ENCODE measurements at places on chromosomes 7 and 10. TPM values are rescaled to one million over a fixed set of nuclear protein-coding genes. Genes with fewer than 3 reads are reported as not detected.

Gene PRKCQ
- total RNA-seq, result not detected

Gene SCIN
- total RNA-seq, result 0.63 TPM

Gene OR6B1
- not detected for total RNA-seq

Gene SAMD9L
- total RNA-seq, result 6.2 TPM

Gene MGMT
- total RNA-seq, result 10.0 TPM

Gene TDRD1
- not detected for total RNA-seq

Gene EIF5AL1
- 0.61 TPM for total RNA-seq

Gene BTBD16
- not detected for total RNA-seq

DNA sequence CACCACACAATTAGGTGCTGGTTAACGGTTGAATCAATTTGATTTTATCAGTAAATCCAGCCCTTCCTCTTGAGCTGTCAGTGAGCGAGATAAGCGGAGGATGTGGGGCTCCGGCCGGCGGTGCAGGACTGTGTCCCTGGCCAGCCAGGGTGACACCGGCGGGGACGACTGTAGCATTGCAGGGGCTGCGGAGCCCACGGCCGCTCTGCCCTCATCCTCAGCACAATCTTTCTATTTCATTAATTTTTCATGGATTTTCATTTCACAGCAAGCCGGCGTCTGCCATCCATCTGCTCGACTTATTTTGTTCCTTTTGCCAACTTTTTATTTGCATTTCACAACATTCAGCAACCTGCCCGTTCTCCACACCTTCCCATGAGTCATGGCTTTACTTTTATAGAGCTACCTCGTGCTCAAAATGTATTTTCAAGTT lies 4.7 kb downstream of the ADARB2 start:
- no peak for DNase-seq

DNA sequence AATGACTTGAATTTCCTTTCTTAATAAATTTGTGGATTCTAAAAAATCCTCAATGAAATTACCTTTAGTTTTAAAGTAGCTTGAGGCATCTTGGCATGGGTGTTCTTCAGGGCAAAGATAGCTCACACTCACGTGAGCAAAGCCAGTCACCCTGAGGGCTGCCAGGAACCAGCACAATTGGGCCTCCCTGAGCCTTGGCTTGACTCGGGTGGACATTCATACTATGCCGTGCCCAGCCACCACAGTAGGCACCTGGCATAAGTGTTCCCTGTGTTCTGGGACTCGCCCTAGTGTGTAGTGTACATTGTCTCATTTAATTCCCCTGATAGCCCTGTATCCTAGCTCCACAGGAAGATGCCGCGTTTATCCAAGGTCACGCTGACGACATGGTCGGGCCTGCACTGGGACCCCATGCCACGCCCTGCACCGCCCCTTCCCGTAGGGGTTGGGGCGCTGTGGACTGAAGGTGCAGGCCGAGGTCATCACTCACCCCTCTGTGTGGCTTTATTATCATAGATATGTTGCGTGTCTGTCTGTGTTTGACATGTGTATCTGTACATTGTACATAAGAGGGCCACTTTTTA lies 67.7 kb downstream of the DYNC2I1 start:
- no peak for DNase-seq

GRCh38 chr10:49615213-49615612 lies 1.4 kb downstream of the CHAT start:
- no peak for DNase-seq

DNA sequence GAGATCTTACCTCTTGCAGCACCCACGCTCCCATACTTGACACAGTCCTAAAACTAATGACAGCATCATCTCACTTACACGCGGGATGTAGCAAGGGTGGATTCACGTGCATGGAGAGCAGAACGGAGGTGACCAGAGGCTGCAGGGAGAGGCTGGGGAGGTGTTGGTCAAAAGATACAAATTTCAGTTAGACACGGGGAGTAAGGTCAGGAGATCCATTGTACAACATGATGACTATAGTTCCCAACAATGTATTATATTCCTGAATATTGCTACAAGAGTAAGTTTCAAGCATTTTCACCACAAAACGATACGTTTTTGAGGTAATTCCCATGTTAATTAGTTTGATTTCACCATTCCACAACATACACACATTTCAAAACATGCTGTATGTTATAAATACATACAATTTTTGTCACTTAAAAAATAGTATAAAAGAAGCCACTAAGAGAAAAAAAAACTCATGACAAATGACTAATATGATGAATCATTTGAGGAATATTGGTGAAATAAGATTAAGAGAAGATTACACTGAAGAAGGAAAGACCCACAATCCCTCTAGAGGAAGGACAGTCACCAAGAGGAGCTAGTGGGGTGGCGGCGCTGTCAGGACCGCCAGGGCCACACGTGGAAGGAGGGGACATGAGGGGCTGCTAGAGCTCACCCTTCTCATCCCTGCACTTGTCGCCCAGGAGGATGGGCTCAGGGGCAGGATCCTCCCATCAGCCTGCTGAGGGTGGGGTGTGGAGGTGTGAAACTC lies 49.4 kb upstream of the EGFR start:
- DNase-seq, result peak; percentile 15

- DNase-seq, result peak; percentile 96
Measured at GRCh38 chr10:4498711-4499251, 327.2 kb upstream of the AKR1E2 start.

DNA sequence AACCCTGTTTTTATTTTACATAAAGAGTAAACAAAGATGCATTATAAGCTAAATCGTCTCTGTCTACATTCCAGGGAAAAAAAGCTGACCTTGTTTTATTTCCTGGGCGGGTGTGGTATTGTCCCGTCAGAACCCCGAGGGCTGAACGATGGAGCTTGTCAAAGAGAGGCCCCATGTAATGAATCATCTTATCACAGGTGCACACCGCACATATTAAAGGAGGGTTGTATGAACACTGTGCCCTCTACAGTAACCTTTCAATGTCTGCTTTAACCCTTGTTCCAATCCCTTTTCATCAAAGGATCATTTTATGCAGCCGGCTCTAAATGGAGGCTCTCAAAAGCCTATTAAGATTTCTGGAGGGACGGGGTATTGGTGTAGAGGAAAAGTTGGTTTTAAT lies 158.5 kb upstream of the YAE1 start:
- DNase-seq, result no peak

DNA sequence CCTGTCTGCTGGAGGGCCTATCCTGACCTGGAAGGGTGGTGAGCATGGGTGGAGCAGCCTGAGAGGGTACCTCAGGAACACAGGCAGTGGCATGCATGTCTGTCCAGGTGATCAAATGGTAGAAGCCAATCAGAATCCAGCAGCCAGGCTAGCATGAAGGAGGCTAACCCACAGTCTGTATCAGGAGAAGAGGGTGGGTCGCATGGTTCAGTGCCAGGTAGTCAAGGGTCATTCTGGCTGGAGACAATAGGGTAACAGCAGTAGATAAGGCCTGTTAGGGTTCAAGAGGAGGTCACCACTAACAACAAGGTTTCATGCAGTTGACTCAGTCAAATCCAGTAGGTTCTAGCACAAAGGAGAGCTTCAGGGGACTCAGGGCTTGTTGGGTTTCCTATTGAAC lies 10.4 kb downstream of the ALDH18A1 start:
- DNase-seq, result no peak

GRCh38 chr7:130471974-130472373 lies 19.9 kb upstream of the MEST start:
- no peak for DNase-seq

DNA sequence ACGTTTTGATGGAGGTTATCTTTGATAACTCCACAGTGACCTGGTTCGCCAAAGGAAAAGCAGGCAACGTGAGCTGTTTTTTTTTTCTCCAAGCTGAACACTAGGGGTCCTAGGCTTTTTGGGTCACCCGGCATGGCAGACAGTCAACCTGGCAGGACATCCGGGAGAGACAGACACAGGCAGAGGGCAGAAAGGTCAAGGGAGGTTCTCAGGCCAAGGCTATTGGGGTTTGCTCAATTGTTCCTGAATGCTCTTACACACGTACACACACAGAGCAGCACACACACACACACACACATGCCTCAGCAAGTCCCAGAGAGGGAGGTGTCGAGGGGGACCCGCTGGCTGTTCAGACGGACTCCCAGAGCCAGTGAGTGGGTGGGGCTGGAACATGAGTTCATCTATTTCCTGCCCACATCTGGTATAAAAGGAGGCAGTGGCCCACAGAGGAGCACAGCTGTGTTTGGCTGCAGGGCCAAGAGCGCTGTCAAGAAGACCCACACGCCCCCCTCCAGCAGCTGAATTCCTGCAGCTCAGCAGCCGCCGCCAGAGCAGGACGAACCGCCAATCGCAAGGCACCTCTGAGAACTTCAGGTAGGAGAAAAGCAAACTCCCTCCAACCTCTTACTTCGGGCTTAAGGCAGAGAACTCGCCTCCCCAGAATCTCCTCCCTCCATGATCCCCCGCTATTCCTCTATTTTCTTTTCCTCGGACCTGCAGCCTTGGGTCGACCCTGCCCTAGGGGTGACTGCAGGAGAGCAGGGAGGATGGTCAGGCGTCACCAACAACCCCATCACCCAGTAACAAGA lies at the start of gene SERPINE1:
TSS of gene SERPINE1 (plus strand) at position 454 of the 809 bp plus-strand sequence. CDS start 1,290 bp downstream, outside the sequence.
- peak; percentile 100 for DNase-seq

DNA sequence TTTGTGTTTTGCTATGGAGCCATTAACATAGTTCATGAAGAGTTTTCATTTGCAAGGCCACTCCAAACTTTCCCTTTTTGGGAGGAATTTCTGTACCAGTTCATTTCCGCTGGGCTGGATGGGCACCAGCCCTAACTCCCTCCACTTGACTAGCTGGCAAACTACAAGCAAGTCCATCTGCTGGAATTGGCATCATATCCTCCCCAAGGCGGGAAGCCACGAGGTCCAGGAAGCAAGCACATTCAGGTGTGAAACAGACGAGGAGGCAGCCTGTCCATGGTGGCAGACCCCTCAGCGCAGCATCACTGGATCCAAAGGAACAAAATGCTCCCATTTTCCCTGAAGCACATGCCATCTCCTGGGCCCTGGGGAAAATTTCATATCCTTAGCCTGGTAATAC lies 125.8 kb downstream of the ABLIM1 start:
- DNase-seq, result no peak

DNA sequence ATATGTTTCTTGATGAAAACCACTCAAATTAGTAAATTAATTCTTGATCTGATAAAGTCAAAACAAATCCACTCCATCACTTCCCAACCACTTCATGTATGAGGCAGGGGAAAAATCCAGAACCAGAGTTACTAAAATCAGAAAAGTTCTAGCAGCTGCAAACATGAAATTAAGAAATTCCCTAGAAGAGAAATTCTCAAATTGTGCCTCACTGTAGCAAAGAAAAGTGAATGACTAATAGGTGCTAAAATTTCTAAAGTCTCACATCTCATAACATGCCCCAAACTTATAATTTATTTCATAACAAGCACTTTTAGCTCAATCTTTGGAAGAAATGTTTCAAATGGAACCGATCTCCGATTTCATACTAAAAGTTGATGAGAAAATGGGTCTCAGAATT lies 345.0 kb upstream of the AOAH start:
- no peak for DNase-seq

- no peak for DNase-seq
Measured at GRCh38 chr10:543862-544822, 145.3 kb downstream of the DIP2C start.

DNA sequence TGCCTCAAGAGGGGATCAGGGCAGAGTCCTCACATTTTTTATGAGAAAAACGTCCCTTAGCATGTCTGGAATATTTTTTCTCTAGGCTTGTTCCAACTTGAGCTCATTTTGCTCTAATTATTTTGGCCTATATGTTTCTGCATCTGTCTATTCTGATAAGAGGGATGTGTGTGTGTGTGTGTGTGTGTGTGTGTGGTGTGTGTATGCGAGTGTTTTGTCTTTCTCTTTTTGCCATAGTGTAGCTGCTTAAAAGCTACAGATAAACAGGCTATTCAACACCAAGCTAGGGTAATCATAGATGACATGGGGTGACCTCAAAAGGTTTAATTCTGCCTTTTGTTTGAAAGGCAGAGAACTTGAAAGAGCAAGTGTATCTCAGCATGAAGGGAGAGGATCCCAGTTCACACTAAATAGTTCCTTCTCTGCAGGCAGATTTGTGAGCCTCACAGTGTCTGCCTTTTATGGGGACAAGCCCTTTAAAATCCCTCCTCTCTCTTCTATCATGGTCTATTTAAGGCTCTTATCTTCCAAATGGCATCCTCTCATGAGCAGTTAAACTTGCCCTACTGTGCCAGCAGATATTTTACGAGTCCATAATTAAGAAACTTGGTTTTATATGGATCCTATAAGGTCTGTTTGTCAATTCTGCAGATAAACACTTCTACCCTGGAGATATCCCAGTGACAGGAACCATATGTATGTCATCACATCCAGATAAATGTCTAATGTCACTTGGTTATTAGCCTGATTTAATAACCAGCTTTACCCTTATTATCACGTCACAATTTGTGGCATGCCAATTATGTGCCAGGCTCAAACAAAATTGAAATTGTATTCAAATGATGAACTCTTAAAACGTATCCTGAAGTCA lies 202.9 kb upstream of the MTPN start:
- no peak for DNase-seq

DNA sequence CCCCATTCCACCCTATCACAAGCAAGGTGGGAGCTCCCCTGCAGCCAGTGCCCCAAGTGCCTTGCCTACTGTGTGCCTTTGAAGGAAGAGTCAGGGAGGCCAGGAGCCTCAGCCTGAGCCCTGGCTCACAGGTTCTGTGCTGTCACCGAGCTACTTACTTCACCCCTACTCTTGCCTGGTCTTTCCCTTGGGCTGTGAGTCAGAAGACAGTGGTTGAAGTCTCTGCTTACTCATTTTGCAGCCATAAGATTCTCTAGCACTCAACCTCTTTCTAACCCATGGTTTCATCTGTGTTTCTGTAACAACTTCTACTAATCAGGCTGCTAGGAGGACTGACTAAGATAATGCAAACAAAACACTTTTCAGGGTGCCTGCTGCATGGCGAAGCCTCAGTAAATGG lies 114.5 kb downstream of the PLCE1 start:
- DNase-seq, result peak; percentile 89

DNA sequence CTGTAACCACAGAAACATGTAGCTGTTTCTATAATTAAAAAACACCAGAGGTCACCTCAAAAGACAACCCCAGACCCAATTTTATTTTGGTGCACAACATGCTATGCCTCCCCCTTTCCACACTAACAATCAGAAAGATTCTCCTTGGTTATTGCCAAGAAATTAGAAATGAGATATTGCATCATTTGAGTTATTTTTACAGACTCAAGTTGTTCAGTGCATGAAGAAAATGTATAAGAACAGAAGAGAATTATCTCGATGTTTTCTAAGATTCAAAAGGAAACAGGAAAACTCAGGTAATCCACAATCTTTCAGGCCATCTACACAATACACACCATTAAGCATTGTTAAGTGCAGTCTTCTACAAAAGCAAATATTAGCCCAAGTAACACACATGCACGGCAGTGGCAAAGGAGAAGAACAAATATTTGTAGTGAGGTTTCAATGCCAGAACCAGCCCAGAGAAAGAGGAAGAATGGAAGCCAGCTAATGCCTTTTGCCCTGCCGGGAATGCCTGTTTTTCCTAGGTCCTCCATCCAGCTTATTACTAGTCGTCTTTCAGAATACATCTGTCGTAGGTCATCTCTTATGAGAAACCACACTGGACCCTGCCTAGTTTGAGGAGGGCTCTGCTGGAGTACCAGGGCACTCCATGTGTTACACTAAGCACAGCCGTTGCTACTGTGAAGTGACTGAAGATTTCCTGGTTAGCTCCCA lies 67.6 kb upstream of the C1GALT1 start:
- DNase-seq, result no peak

- DNase-seq, result no peak
Measured at GRCh38 chr10:23199768-23200511, 7.8 kb downstream of the PTF1A start.

GRCh38 chr10:126085806-126086205 lies 189.4 kb downstream of the FANK1 start:
- no peak for DNase-seq

GRCh38 chr7:41693150-41693997 lies 9.5 kb downstream of the INHBA start:
- DNase-seq, result no peak
